ENCODE measurements at places on chromosomes 3 and 15. TPM values are rescaled to one million over a fixed set of nuclear protein-coding genes. Genes with fewer than 3 reads are reported as not detected.

Gene GOLGA8Q
- total RNA-seq: 1.5 TPM

Gene ATP13A5
- total RNA-seq: not detected

Gene PARL
- total RNA-seq: 46.7 TPM

Gene RTP3
- not detected for total RNA-seq

Gene ANKRD34C
- total RNA-seq: not detected

Gene ANP32A
- 50.8 TPM for total RNA-seq

Gene EXD1
- not detected for total RNA-seq

Gene SLC6A6
- total RNA-seq: 11.4 TPM

Gene BNC1
- 7.9 TPM for total RNA-seq

Gene TRH
- total RNA-seq: not detected

Gene CKMT1A
- total RNA-seq: not detected

Gene GFM1
- 52.8 TPM for total RNA-seq

Gene RGMA
- total RNA-seq: 5.4 TPM

Gene ITGA11
- 8.6 TPM for total RNA-seq

Gene CLDN16
- not detected for total RNA-seq

Gene TMC3
- not detected for total RNA-seq

Gene RUBCN
- 12.5 TPM for total RNA-seq

Gene PCOLCE2
- 98.7 TPM for total RNA-seq

Gene ECE2
- under 0.01 TPM for total RNA-seq

Gene C3orf33
- total RNA-seq: 4.1 TPM

Gene EPHA3
- total RNA-seq: 1.5 TPM

Gene SH3GL3
- 0.29 TPM for total RNA-seq

Gene IQCF5
- not detected for total RNA-seq

Gene CAPN3
- total RNA-seq: 2.8 TPM

Gene RAD51
- 4.1 TPM for total RNA-seq

Gene CACNA1D
- 0.33 TPM for total RNA-seq

Gene ASB14
- total RNA-seq: not detected

Gene PLCB2
- total RNA-seq: 0.17 TPM

Gene TMEM87A
- total RNA-seq: 66.8 TPM

Gene LMAN1L
- 0.15 TPM for total RNA-seq

Gene GOLGA8S
- 0.15 TPM for total RNA-seq

Gene PLSCR1
- 70.4 TPM for total RNA-seq

Gene ADCY5
- 0.66 TPM for total RNA-seq

Gene MRPS11
- 40.4 TPM for total RNA-seq

Gene PLXND1
- 127 TPM for total RNA-seq

Gene ISLR
- total RNA-seq: 202 TPM

Gene ST3GAL6
- 0.99 TPM for total RNA-seq

Gene TNNC1
- not detected for total RNA-seq

Gene LEKR1
- total RNA-seq: 0.50 TPM

Gene LRRC2
- total RNA-seq: under 0.01 TPM

Gene NKIRAS1
- 14.1 TPM for total RNA-seq

Gene TMEM212
- not detected for total RNA-seq

Gene ALDH1L1
- total RNA-seq: not detected

Gene ABCF3
- 89.0 TPM for total RNA-seq

Gene FANCD2
- 25.7 TPM for total RNA-seq

Measured in smooth muscle cell of trachea (primary cell).